ENCODE measurements at places on chromosomes 11 and 22.

DNA sequence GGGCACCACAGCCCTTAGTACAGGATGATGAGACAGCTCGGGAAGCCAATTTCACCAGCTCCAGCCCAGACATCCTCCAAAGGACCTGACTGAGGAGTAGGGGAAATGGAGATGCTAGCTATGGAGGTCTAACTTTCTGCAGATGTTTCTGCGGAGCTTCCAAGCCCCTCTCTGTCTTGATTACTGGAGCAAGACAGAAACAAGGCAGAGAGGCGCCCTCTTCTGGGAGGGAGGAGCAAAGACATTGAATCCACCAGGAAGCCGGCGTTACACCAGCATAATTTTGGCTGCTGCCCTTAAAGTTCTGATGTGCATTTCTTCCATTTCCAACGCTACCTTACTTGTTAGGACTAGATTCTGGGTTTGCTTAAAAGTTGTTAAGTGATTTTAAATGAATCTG lies 107.3 kb upstream of the HSD17B12 start:
- DNase-seq, result no peak

DNA sequence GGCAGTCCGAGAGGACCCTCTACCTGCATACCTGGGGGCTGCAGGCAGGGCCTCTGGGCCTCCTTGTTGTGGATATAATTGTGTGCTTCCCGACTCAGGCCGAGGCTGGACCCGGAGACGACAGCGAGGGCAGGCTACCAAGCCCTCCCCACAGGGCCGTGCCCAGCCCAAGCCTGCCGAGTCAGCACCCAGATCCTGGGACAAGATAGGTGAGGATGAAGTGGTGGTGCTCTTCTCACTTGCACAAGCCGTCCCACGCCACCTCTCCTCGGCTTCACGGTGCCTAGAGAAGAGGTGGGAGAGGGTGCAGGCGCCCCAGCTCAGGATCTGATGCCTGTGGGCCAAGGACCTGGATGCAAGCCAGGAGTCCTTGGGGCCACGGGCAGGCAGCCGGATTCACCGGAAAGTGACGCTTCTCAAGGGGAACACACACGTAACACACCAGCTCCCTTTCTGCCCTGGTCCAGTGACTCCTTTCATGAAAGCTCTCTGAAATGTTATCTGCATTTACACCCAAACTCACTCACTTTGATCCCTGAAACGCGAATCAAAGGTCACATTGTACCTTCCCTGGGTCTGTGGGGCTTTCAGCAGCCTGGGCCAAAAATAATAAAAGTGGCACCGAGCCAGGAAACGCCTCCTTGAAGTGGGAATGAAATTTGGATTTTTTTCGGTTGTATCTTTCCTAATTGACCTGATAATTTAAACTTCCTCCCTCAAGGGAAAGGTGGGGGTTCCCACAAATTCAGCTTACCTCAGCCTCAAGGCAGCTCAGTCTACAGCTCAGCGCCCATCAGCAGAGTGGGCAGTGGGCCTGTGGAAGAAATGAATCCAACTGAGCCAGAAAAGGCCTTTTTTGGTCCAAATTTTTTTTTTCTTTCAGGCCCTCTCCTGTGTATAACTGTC lies 1.1 kb upstream of the GNB1L start:
- peak; percentile 62 for DNase-seq

DNA sequence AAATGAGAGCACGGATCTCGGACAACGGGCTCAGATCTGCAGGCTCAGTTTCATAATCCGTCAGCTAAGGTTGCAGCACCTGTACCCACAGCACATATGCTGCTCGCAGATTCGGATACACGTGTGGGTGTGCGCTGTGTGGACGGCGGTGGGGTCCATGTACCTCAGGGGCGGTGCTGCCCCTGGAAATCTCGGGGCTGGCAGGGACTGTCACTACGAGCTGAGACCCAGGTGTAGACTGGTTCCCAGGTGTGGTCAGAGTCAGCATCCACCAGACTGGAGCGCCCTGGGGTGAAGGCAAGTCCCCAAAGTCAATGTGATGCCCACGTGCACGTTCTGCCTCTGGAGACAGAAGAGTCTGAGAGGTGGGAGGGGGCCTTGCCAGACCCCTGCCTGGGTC lies 989.3 kb downstream of the BRD1 start:
- DNase-seq, result no peak

- no peak for DNase-seq
These were observed 5.2 kb upstream of the MAPK11 start for GRCh38 chr22:50275181-50276055.

DNA sequence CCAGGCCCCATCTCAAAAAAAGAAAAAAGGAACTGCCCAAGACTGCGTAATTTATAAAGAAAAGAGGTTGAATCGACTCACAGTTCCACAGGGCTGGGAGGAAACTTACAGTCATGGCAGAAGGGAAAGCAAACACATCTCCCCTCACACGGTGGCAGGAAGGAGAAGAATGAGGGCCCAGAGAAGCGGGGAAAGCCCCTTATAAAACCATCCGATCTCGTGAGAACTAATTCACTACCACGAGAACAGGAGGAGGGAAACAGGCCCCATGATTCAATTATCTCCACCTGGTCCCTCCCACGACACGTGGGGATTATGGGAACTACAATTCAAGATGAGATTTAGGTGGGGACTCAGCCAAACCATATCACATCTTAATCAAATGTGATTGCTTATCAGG lies 82.2 kb downstream of the BUD13 start:
- DNase-seq, result no peak

DNA sequence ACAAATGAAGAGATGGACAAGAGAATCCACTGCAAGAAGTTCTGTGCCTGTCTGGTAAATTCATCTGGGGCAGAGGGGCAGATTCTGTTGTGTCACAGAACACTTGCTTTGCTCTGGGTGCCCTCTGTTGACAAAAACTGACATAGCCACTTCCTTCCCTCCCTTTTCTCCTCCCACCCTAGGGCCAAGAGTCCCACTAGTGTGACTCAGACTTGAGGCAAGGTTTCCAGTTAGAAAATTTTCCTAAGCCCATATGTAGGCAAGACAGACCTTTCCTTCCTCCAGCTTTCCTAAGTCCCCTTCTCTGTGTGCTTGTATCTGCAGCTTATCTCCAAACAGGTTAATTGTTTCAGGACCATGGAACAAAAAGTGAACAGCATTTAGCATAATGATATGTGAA lies 106.8 kb downstream of the RBFOX2 start:
- DNase-seq, result peak; percentile 30

GRCh38 chr22:35995348-35995747 lies 33.3 kb downstream of the RBFOX2 start:
- DNase-seq, result no peak

- no peak for DNase-seq
These were observed 24.0 kb upstream of the MYH9 start for GRCh38 chr22:36411589-36412258.

DNA sequence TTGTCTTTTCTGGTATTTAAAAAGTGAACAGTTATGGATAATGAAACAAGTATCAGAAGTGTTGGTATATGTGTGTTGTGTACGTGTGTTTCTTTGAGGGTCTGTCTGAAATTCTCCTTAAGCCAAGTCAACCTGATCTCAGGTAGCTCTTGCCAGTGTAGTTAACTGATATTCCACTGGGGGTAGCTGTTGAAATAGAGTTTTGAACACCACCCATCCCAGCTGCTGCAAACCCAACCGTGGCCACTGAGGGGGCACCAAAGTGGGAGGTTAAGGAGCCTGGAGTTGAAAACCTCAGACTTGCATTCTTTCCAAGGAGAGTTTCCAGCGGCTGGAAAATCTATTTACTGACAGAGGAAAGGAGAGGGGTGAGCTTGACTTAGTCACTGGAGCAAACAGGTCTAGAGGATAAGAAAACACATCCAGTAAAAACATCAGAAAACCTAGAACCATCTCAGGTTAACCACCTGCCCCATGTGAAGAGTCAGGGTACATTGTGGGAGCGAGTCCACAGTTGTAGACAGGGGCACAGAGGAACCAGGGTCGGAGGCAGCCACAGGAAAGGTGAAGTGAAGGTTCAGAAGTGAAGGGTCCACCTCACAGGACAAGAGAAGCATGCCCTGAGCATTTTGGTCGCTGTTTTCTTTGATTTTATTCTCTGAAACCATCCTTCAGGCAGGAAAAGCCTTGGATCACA lies 8.8 kb upstream of the CUL5 start:
- no peak for DNase-seq

GRCh38 chr11:62444835-62445234 lies 26.0 kb downstream of the SCGB1A1 start:
- DNase-seq, result no peak

DNA sequence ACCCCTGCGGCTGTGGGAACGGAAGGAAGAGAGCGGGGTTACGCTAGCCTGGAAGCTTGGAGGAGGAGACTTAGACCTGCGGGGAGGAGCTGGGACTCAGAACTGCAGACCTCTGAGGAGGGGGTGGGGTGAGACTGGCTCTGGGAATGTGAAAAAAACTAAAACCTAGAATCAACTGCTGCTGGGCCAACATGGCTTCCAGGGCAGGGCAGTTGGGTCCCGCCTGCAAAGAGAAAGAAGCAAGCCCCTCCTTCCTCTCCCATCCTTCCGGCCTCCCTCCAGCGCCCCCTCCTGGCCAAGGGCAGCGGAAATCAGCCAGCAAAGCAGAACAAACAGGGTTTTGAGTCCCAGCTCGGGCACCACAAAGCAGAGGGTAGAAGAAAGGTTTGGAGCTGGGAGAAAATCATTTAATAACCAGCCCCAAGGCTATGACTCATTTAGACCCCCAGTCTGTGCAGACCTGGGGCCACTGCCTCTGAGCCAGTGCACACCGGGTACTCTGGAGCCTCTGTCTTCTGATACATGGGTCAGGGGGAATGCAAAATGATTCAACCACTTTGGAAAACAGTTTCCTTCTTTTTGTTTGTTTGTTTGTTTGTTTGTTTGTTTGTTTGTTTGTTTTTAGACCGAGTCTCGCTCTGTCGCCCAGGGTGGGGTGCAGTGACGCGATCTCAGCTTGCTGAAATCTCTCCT lies 7.3 kb upstream of the NCF4 start:
- DNase-seq, result peak; percentile 84

- DNase-seq, result peak; percentile 74
These were observed 430 bp downstream of the CDC42EP1 start for GRCh38 chr22:37560608-37561211.

DNA sequence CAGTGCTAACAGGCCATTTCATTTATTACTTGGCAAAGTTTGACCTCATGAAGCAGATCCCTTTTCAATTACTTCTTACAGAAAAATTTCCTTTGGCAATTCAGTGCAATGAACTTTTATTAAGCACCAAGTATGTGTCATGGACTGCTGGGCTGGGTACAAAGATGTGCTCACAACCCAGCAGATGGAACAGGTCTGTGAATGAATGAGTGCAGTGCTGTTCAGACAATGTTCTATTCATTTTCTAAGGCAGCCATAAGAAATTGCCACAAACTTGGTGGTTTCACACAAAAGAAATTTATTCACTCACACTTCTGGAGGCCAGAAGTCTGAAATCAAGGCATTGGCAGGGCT lies 428.5 kb downstream of the SOX6 start:
- no peak for DNase-seq

DNA sequence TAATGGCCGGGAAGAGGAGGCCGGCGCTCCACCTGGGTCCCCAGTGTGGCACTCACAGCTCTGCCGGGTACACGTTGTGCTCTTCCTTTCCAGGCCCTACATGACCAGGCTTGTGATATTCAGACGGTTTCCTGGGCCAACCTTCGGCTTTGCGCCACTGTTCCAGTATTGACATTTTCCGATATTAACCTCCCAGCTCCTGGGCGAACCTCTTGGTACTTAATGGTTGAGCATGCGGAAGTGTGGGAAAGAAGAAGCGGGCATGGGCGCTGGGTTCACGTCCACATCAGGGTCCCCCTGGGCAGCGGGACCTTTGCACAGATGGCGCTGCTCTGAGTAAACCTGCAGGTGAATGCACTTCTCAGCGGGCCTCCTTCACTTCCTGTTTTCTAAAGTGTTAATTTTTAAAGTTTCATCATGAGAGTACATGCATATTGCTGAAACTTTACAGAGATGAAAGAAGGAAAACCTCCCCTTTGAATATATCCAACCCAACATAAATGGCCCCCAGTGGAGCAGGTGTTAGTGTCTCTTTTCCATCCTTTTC lies 286.7 kb downstream of the TBC1D22A start:
- peak; percentile 42 for DNase-seq
